ENCODE measurements at places on chromosomes 1 and 21.

DNA sequence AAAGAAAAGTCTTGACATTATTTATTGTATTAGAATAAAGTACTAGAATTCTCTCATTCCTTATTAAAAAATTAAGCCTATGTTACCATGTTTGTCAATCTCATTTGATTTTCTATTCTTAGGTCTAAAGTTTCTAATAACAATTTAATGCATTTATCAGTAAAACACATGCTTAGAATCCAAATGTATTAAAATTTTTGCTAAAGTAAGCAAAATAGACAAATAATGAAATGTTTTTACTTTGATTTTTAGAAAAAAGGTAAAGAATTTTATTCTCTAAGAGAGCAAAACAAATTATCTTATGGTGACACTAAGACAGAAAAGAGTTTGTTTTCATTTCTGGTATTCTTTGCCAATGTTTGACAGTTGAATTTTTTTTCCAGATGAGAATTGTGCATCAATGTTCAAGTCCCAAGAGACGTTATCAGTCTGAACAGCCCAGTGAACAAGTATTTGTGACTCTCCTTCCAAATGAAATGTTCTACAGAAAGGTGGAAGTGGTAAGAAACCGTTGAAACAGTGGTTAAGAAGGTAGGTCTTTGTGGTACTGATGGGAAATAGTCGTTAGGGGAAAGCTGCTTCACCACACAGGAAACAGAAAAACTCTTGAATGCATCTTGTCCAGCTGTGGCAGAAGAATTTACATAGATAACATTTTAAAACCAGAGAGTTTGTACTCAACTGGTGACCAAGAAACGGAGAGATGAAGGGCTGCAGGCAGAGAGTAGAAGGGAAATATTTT, 402.5 kb downstream of the PTPRC start:
- DNase-seq: no peak

- no peak for DNase-seq
Observed at GRCh38 chr1:229758101-229759036, 132.3 kb downstream of the URB2 start.

- peak; percentile 88 for DNase-seq
Observed at GRCh38 chr1:1281533-1282321, 1.5 kb downstream of the SCNN1D start.

GRCh38 chr1:119318466-119319309, 49.9 kb upstream of the HAO2 start:
- no peak for DNase-seq

DNA sequence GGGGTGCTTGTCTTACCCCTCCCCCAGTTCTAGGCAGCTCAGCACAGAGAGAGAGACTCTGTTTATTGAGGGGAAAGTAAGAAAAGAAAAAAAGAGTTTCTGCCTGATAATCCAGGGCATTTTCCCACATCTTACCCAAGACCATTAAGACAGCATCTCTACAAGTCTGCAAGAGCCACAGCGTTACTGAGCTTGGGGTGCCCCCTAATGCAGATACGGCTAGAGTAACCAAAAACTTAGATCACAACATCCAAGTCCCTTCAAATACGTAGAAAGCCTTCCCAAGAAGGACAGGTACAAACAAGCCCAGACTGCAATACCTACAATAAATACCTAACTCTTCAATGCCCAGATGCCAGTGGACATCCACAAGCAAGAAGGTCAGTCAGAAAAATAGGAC, 6.2 kb upstream of the TEX50 start:
- no peak for DNase-seq

DNA sequence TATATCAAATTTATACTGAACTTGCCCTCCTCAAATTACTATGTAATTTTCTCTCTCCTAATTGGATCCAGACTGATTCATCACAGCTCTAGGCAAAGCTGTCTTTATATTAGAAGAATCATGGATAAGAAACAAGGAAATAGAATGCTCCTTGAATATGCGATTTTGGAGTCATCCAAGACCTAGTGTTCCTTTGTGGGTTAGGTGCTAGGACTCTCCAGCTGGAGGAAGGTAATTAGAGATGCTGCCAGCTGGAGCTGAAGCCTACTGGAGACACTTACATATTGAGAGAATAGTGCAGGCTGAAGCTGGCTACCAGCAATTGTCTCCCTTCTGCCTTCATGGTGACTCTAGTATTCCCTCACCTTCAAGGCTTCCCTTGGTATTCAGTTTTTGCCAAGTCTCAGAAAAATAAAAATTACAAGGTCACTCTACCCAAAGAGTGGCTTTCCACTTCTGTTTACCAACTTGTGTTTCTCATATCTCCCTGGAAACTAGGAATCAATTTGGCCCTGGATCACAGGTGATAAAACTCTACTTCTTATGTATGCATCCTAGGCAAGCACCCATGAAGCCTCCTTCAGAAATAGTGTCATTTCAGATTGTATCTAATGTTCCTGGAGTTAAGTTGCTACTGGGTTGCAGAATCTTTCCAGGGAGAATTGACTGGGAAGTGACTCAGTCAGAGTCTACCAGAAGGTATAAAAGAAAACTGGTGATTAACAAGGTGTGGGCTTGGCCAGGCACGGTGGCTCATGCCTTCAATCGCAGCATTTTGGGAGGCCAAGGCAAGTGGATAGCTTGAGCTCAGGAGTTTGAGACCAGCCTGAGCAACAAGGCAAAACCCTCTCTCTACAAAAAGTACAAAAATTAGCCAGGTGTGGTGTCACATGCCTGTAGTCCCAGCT, 24.4 kb upstream of the DOCK7 start:
- no peak for DNase-seq

GRCh38 chr21:25029580-25029979, 577.7 kb downstream of the MRPL39 start:
- DNase-seq: no peak

All from hepatic stellate cell (primary cell).